ENCODE measurements at places on chromosomes 11 and 22.

DNA sequence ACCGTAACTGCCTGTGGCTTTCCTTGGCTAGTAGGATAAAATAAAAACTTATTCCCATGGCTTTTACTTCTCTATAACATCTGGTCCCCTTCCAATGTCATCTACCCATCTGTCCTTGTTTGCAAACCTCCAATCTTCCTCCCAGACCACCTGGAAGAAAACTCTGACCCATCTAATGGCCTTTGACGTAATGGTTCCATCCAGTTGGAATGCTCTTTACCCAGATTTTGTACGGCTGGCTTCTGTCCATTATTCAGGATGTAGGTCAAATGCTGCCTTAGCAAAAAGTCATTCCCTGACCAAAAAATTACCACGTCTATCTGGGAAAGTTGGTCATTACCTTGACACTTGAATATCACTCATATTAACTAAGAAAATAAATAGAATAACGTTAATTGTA is 577.9 kb upstream of the ANO5 start:
- H3K27ac ChIP-seq = no peak overlapping the region
- peaks cover 7% of the 10 kb centered on the region for H3K4me1 ChIP-seq
- DNase-seq = no peak
- H3K4me3 ChIP-seq = no peak overlapping the region
- no peaks in the 10 kb centered on the region for H3K27me3 ChIP-seq

DNA sequence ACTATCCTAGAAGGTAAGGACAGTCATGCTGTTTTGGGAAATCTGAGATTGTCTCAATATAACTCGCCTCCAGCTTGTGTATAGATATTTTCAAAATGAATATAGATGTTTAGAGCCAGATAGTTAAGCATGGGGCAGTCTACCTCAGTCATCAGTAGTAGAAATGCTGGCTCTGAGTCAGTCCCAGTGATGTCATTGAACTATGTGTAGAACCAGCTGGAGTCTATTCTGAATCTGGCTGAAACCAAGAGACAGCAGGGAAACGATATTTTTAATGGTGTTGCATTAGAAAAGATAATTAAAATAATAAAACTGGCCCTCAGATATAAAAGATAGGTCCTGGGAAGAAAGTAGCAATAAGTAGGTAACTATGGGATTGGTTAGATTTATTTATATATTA is 25.9 kb downstream of the PIWIL4 start:
- H3K27ac ChIP-seq = no peak overlapping the region
- DNase-seq = no peak
- H3K4me3 ChIP-seq = no peak overlapping the region
- no peaks in the 10 kb centered on the region for H3K27me3 ChIP-seq
- H3K36me3 ChIP-seq = no peaks in the 10 kb centered on the region

DNA sequence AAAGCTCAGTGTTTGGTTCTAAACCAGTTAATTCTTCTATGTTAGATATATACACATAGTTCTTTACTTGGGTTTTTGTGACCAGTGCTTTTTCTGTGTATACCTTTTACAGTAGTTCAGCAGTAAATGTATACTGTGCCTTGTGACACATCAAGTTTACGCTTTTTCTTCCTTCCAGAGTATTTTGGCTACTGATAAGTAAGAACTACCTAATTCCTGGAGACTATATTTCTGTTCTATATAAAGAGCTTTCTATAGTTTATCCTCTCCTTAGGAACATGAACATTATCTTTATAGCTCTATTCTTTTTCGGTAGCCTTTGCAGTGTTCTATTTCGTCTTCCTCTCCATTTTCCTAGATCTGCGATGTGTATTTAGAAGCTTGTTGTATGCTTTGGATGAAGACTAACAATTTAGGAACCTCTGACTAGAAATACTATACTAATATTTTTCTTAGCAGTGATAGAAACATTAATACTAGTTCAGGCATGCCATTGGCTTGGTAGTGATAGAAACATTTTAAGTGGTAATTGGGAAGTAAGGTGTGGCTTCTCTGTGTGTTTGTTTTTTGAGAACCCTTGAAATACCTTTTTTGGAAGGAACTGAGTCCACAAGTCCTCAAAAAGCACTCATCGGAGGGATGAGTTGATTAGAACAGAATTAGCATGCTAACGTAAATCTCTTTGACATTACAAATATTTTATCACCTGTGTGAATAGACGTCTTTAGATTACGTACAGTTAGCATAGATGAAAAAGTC is 74.6 kb downstream of the ARHGEF12 start:
- no peaks in the 10 kb centered on the region for H3K27me3 ChIP-seq
- DNase-seq = no peak
- no peak overlapping the region for H3K4me3 ChIP-seq
- no peaks in the 10 kb centered on the region for H3K36me3 ChIP-seq
- H3K4me1 ChIP-seq = no peaks in the 10 kb centered on the region
- no peak overlapping the region for H3K27ac ChIP-seq

DNA sequence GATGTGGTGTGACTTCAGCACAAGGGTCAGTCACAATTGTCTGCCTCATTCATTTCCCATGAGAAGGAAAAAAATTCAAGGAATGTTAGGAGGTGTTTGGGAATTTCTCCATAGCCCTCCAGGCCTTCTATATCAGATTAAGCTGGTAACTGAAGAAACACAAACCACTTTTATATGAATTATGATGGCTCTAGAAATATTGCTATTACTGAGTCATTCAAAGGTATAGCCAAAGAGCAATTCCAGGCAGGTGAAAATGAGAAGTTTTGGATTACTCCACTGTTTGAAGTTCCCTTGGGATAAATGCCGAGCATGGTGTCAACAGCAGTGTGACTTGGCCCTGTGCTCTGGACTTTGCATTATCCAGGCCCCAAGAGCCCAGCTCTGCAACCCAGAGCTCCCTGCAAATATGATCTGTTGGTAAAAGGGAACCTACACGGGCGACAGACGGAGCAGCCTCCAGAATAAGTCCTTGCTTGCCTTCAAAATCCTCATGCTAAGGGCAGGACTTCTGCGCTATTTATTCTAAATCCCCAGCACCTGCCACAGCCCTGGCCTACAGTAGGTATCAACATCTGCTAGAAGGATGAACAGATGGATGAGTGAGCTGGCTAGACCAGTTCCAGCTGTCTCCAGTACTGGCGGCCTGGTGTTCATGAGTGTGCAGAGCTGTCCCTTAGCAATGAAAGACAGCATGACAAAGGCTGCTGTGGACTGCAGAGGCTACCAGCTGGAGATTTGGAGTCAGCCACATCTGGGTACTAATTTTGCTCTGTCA is 67.5 kb upstream of the ZBED5 start:
- no peak overlapping the region for H3K27ac ChIP-seq

- DNase-seq = no peak
- peaks cover 5% of the 10 kb centered on the region for H3K27me3 ChIP-seq
- no peak overlapping the region for H3K4me3 ChIP-seq
- H3K27ac ChIP-seq = no peak overlapping the region
Observed at GRCh38 chr11:119538753-119539152, 115.8 kb upstream of the THY1 start.

DNA sequence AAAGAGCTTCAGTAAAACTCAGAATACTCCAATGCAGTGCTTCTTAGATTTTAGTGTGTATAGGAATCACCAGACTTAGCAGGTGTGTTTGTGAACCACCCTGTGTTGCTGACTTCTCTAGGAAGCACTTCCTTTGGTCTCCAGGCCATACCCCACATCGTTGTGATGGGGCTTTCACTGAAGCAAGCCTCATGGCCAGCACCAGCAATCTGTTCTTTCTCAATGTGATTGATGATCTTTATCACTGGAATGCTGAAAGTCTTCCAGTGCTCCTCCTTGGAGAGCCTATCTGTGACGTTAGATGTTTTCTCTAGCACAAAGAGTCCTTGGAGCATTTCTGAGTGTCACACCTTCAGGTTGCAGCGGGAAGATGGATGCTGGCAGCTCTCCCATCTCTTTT is 280.5 kb downstream of the DDX10 start:
- H3K4me3 ChIP-seq = no peak overlapping the region
- H3K36me3 ChIP-seq = peaks cover 13% of the 10 kb centered on the region
- H3K27ac ChIP-seq = no peak overlapping the region
- H3K27me3 ChIP-seq = no peaks in the 10 kb centered on the region
- no peaks in the 10 kb centered on the region for H3K4me1 ChIP-seq

- no peak overlapping the region for H3K27ac ChIP-seq
- no peaks in the 10 kb centered on the region for H3K27me3 ChIP-seq
- peaks cover 12% of the 10 kb centered on the region for H3K4me1 ChIP-seq
- H3K36me3 ChIP-seq = no peaks in the 10 kb centered on the region
Observed at GRCh38 chr11:117973503-117973860, 12.7 kb upstream of the IL10RA start.

DNA sequence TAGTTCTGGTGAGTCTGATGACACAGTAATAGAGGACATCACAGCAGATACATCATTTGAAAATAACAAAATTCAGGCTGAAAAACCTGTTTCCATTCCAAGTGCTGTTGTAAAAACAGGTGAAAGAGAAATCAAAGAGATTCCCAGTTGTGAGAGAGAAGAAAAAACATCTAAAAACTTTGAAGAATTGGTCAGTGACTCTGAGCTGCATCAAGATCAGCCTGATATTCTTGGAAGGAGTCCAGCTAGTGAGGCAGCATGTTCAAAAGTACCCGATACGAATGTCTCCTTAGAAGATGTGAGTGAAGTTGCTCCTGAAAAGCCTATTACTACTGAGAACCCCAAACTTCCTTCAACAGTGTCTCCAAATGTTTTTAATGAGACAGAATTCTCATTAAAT is 38.7 kb downstream of the RTN3 start:
- no peak overlapping the region for H3K27ac ChIP-seq
- no peaks in the 10 kb centered on the region for H3K27me3 ChIP-seq
- H3K4me1 ChIP-seq = no peaks in the 10 kb centered on the region
- no peak overlapping the region for H3K4me3 ChIP-seq
